ENCODE measurements at places on chromosomes 1 and 21.

- no peak for DNase-seq
These were observed 40.5 kb upstream of the RALGPS2 start for GRCh38 chr1:178684542-178685000.

GRCh38 chr1:60052601-60053000 is 21.0 kb downstream of the C1orf87 start:
- no peak for DNase-seq

DNA sequence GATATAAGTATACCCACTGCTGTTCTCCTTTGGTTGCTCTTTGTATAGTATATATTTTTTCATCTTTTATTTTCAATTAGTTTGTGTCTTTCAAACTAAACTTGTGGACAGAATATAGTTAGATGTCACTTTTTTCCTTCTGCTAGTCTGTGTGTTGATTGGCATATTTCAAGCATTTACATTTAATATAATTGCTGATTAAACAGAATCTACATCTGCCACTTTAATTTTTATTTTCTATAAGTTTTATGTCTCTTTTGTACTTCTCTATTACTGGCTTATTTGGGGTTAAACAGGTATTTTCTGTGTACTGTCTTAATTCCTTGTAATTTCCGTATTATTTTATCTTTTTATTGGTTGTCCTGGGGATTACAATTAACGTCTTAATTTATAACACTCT is 74.4 kb upstream of the CHODL start:
- no peak for DNase-seq

- DNase-seq: no peak
These were observed 78.0 kb downstream of the OBSCN start for GRCh38 chr1:228285661-228286504.

DNA sequence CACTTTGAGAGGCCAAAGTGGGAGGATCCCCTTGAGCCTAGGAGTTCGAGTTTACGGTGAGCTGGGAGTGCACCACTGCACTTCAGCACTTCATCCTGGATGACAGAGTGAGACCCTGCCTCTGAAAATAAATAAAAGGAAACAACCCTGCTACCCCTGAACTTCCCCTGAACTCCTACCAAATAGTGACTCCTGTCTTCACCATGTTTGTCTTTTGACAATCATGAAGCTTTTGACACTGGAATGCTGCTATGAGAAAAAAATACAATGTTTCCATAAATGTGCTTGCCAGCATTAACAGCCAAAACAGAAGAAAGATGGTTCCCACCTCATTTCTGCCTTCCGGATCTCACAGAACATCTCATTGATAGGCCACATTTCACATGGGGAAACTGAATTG is 10.4 kb downstream of the ZBTB8A start:
- no peak for DNase-seq

DNA sequence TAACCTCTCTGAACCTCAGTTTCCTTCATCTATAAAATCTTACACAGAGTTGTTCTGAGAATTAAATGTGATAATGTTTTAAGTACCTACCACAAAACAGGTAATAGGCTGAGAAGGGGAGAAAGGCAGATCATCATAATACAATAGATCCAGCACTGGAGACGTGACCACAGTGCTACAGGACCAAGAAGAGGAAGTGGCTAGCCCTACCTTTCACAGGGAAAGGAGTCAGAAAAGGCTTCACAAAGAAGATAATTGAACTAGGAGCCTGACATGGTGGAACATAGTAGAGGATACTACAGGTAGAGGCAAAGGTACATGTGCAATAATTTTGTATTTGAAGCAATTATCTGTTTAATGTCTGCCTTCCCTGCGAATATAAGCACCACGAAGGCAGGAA is 45.1 kb downstream of the ERI3 start:
- DNase-seq: no peak

GRCh38 chr1:72649991-72650390 is 367.7 kb upstream of the NEGR1 start:
- DNase-seq: no peak

GRCh38 chr1:115609021-115609420 is 32.7 kb upstream of the VANGL1 start:
- DNase-seq: no peak

- DNase-seq: no peak
These were observed 411.1 kb downstream of the SETD4 start for GRCh38 chr21:35649186-35649585.

DNA sequence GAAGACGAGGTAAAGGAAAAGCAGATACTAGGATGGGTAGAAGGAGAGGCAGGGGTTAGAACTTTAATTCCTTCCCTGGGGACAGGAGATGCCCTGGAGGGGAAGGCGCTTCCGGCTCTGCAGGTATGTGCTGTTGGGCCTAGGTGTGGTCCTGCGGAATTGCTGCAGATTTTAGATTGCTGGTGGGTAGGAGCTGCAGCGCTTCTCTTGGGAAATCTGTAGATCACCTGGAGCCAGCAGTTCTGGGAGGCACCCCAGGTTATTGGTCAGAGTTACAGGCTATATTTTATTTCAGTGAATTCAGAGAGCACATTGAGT is 1.1 kb downstream of the MGST3 start:
- DNase-seq: no peak

GRCh38 chr1:118931876-118932275 is 56.3 kb downstream of the TBX15 start:
- no peak for DNase-seq

GRCh38 chr1:25504706-25505595 is 38.5 kb upstream of the LDLRAP1 start:
- DNase-seq: no peak

- DNase-seq: peak; percentile 88
These were observed 45.5 kb downstream of the LPAR3 start for GRCh38 chr1:84847253-84848250.

DNA sequence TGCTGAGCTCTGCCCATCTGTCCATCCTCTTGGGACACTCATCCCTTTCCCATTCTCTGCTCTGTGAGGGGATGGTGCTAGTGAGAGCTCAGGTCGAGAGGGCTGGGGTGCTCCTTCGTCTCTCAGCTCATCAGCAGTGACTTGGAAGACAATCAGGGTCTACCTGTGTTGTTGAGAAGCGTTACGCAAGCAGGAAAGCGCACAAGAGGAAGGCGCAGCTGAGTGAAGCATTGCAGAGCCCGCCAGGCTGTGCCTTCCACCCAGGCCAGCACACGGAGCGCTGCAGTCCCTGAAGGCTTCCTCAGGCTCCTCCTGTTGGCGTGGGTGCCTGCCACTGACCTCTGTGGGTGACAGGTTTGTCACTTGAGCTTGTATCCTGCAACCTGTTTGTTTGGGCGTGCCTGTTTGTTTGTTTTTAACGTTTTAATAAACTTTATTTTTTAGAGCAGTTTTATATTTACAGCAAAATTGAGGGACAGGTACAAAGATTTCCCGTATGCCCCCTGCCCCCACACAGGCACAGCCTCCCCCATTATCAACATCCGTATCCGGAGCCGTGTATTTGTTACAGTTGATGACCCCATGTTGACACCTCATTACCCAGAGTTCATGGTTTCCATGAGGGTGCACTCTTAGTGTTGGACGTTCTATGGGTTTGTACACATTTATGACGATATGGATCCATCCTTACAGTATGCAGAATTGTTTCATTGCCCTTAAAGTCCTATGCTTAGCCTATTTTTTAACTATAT is 36.7 kb downstream of the ADARB1 start:
- DNase-seq: no peak

DNA sequence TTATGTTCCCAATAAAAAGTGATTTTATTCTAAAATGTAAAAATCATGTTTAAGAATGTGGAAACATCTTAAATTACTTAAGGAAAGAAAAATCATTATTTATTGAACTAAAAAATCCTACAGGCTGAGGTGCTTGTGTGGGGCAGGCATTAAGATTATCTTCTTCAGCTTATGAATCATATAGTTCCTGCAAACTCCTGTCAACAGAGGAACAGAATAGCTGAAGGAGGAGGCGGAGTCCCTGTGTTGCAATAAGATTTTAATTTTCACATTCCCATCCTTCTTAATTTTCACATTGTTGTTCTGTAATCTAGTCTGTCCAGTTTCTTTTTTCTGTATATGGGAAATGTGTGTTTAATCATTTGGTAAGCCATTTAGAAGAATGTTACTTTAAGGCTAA is 20.6 kb upstream of the OLFML3 start:
- no peak for DNase-seq

- no peak for DNase-seq
These were observed 68.3 kb downstream of the SSBP3 start for GRCh38 chr1:54337928-54338327.

DNA sequence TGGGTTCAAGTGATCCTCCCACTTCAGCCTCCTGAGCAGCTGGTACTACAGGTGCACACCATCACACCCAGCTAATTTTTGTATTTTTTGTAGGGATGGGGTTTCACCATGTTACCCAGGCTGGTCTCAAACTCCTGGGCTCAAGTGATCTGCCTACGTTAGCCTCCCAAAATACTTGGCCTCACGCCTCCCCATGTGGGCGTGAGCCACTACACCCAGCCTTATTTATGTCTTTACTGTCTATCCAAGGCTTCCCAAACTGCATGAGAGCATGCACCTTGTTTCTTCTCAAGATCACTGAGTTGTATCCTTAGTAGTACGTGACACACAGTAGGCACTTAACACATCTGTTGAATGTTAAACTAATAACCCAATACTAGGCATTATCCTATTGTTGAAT is 14.2 kb downstream of the WASF2 start:
- DNase-seq: no peak

GRCh38 chr1:61853583-61853982 is 111.3 kb downstream of the PATJ start:
- no peak for DNase-seq

DNA sequence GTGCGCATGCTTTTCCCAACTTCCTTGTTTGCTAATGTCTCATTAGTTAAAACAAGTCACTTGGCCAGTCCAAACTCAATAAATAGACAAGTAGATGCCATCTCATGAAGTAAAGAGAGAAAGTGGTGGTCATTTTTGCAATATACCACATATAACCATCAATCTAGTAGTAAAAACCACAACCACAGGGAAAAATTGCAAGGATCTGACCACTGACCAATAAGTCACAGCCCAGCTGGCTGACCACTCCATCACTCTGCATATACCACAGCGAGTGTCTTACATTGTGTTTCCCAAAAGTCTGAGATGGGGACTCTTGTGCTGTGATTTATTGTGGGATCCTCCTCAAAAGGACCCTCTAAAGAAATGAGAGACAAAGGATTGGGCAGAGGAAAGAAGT is 76.0 kb downstream of the FH start:
- no peak for DNase-seq

GRCh38 chr1:20180844-20181207 is 5.1 kb upstream of the UBXN10 start:
- DNase-seq: no peak

GRCh38 chr1:206456577-206457370 is 13.5 kb upstream of the IKBKE start:
- DNase-seq: no peak

GRCh38 chr1:65109487-65109886 is 38.5 kb upstream of the AK4 start:
- DNase-seq: no peak

- DNase-seq: no peak
These were observed 322.6 kb downstream of the HHIPL2 start for GRCh38 chr1:222225316-222225691.

- no peak for DNase-seq
These were observed 28.4 kb downstream of the DMBX1 start for GRCh38 chr1:46517932-46518498.

DNA sequence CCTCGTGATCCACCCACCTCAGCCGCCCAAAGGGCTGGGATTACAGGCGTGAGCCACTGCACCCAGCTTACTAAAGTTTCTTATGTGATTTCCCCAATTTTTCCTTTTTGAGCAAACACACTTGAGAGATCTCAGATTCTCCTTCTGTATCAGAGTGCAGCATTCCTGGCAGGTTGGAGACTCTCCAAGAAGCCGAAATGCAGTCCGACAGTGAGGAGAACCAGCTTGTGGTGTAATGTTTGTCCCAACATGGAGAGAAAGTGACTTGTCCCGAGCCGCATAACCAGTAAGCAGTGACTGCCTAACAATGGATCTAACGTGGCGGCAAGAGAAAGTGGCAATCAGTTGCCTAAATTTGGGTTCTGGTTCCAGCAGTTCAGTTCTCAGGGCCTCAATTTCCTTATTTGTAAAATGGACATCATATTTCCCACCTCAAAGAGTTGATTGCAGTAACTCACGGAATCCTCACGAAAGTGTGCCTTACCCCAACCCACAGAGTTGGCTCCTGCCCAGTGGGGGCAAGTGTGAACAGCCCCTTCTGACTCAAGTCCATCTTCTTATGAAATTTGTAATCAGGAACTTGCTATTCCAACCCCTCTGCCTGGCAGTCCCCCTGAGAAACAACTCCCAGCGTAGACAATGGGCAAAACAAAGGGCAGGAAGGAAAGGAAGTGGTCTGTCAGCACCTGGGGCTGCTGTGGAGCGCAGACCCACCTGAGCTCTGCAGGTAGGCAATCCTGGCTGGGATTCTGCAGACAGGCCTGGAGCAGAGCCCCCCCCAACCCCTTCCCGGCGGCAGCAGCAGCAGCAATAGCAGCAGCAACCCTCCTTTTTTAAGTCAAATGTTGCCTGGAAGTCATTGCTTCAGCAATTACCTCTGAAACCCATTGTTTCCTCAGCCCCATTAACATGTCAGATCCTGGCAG is 223.6 kb upstream of the POU3F1 start:
- no peak for DNase-seq

DNA sequence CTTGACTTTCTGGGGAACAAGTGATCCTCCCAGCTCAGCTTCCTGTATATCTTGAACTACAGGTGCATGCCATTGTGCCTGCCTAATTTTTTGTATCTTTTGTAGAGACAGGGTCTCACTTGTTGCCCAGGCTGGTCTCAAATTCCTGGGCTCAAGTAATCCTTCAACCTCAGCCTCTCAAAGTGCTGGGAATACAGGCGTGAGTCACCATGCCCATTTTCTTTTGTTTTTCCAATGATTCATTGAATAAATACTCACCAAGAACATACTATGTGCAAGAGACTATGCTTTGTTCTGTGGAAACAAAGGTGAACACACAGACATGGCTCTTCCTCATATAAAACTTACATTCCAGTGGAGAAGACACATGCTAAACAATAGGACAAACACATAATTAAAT is 407.8 kb upstream of the DAB1 start:
- DNase-seq: no peak

GRCh38 chr1:50972766-50973165 is 2.7 kb downstream of the CDKN2C start:
- no peak for DNase-seq

GRCh38 chr1:153246018-153246417 is 13.5 kb upstream of the LORICRIN start:
- no peak for DNase-seq

GRCh38 chr21:45845770-45846090 is 135.8 kb upstream of the COL6A1 start:
- no peak for DNase-seq

All from right cardiac atrium (tissue), 5 donors.